NCI-H69 (cell line): ENCODE measurements at places on chromosomes 2 and 18.

- no peak for DNase-seq
These were observed 615.0 kb upstream of the DDX18 start for GRCh38 chr2:117199511-117199910.

DNA sequence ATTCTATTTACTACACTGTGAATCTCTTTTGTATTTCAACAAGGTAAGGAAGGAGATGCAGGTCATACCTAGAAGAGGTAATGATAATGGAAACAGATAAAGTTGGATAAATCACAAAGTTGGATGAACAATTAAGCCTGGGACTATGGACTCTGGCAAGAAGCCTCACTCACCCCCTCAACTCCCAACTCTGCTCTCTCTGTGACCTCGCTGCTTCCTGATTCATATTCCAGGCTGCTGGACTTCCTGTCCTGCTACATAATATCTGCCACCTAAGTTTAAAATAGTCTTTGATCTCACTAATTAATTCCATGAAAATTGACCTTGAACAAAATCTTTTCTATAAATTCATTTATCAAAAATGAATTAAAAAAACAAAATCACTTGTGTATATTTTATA, 215.3 kb downstream of the CALCRL start:
- DNase-seq: no peak

DNA sequence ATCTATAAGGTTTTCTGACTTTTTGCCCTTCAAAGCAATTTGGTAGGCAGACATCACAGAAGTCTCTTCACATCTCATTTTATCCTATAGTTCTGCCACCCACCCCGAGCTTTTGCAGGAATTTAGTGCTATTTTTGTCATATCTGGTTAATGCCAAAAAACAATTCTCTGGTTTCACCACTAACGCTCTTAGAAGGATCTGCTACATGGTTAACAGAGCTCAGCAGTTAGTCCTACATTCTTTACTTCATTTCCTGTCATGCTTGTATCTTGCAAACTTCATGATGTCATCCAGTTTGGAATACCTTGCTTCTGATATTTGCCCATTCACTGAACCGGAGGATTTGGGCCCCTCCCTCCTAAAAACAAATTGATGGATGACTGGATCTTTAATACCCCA, 116.8 kb upstream of the SERPINE2 start:
- DNase-seq: no peak

- DNase-seq: peak; percentile 29
These were observed 75.3 kb upstream of the RIOK3 start for GRCh38 chr18:23377669-23378301.

DNA sequence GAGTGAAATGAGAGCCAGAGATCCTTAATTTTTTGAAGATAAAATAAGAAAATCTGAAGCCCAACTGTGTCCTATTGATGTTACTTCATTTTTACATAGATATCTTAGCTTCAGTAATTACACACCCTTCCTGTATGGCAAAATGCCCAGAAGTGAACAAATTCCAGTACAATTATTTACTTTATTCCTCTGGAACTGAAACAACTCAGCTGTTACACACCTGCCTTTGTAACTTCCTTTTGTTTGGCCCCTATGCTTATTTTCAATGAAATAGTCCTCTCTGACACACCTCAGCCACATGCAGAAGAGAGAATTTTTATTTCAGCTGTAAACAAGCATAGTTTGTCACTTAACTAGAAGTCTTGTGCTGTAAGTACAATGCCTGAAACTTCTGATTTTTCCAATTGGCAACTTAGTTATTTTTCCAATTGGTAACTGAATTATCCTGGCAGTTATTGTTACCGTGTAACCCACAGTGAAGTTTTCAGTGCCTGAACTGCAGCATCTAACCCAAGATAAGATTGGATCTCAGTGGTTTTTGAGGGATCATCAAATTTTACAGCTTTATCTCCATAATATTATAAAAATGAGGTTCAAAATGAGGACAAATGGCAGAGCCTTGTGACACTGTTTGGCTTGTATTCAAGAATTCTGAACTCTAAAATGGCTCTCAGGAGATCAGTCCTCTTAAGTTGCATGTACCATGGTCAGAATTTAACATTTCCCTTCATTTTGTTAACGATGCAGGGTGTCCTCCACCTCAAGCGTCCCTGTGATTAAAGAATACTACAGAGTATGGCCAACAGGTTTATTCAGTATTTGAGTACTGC, 82.6 kb downstream of the PKP4 start:
- DNase-seq: peak; percentile 86

GRCh38 chr2:105775809-105776559, 31.3 kb downstream of the NCK2 start:
- DNase-seq: peak; percentile 0

GRCh38 chr2:119495948-119496347, 28.3 kb downstream of the SCTR start:
- no peak for DNase-seq

- DNase-seq: no peak
These were observed 142.9 kb upstream of the GYPC start for GRCh38 chr2:126513033-126513432.

DNA sequence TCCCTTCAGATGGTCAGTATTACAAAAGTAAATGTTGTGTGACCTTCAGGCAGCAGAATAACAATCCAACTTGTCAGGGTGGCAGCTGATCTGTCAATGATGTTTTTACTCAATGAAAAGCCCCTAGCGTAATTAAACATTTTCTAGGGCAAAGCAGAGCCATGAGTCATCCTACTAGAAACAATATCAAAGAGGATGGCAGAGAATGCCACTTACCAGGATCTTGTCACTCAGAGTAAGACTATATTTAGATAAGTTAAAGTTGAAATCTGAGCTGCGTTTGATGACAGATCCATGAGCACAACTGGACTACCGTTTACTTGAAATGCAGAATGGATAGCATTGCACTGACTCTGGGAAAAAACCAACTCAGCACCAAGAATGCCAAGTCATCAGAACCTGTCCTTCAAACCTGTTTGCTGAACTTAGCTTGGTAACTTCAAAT, 612.6 kb upstream of the ACVR2A start:
- peak; percentile 63 for DNase-seq

DNA sequence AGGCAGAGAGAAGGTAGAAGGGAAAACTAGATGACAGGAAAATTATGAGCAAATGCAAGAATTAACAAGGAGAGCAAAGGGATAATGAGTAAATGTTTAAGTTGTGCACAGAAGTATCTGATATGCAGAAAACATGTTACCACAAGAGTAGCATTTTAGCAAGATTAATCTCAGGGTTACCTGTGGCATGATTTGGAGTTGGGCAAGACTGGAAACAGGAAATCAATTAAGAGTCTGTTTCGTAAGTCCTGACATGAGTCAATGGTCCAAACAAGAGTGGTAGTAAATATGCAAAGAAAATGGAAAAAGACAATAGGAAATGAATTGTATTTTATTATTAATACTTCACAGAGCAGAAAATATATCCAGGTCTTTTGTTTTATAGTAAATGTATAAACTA, 17.3 kb upstream of the MTX2 start:
- no peak for DNase-seq

DNA sequence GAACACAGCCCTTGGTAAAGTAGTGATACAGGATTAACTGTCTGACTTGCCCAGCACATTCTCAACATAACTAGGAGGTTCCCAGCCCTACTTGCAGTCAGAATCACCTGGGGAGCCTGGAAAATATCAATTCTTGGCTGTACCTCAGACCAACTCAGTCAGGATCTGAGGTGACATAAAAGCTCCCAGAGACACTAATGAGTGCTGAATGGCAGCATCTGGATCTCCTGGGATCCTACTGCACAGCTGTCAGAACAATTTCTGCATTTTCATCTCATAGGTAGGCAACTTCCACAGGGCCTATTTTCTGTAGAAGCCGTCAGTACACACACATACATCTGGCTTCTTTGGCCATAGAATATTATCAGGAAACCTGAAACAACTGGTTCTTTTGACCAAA, 138.8 kb downstream of the MYO5B start:
- DNase-seq: peak; percentile 58

- DNase-seq: no peak
These were observed 184.2 kb upstream of the KLHL29 start for GRCh38 chr2:23200787-23201114.
